Vagina (tissue), 2 donors: ENCODE measurements at places on chromosomes 4 and X. TPM values are rescaled to one million over a fixed set of nuclear protein-coding genes. Genes with fewer than 3 reads are reported as not detected.

The PNMA6A gene
- 1.2 TPM for total RNA-seq

DNA sequence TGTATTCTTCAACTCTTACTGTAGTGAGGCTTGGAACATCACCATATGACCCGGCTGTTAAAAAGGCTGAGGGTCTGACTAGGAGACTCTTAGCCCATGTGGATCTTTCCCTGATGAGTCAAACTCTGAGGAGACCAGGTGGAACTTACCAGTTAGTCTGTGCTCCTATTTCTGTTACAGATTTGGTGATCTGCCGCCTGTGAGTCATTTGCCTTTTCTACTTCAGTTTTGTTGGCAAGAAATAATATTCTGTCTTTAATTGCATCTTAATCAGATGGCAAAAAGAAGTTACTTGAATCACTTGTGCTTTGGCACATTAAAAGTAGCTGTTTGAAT is 48.4 kb downstream of the MTM1 start:
- DNase-seq, result no peak
- H3K36me3 ChIP-seq, result peaks cover 8% of the 10 kb centered on the region
- no peak overlapping the region for H3K4me3 ChIP-seq
- H3K4me1 ChIP-seq, result no peaks in the 10 kb centered on the region
- H3K27ac ChIP-seq, result no peak overlapping the region
- no peaks in the 10 kb centered on the region for H3K27me3 ChIP-seq

GRCh38 chrX:44274096-44274495 is 69.4 kb downstream of the EFHC2 start:
- DNase-seq, result no peak
- no peaks in the 10 kb centered on the region for H3K36me3 ChIP-seq
- H3K4me1 ChIP-seq, result no peaks in the 10 kb centered on the region
- no peak overlapping the region for H3K4me3 ChIP-seq
- no peaks in the 10 kb centered on the region for H3K27me3 ChIP-seq

DNA sequence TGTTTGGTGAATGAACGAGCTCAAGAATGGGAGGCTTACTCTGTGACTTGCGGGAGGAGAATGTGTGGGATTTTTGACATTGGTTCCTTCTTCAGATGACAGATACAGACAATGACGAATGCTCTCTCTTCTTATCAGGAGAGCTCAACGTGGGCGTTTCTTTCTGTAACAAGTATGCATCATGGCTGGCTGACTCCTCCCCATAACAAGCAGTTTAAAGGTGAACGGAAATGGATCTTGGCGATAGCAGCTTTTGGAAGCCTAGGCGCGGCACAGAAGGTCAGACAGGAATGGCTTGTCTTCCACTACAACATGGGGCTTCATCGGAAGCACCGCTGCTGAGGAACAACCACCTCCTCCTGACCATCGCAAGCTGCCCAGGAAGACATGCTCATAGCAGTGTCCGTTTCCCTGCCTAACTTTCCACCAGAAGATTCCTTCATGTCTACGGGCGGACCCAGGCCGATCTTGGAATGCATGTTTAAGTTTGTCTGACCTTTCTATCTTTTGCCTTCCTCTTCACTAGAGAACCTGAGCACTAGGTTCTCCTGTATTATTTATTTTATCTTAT is 18.3 kb upstream of the ACSL1 start:
- H3K36me3 ChIP-seq, result no peaks in the 10 kb centered on the region
- no peak overlapping the region for H3K27ac ChIP-seq
- H3K27me3 ChIP-seq, result no peaks in the 10 kb centered on the region
- peaks cover 8% of the 10 kb centered on the region for H3K4me1 ChIP-seq

GRCh38 chrX:149365552-149365951 is 139.6 kb downstream of the IDS start:
- H3K36me3 ChIP-seq, result no peaks in the 10 kb centered on the region
- H3K4me1 ChIP-seq, result no peaks in the 10 kb centered on the region
- DNase-seq, result no peak
- no peak overlapping the region for H3K4me3 ChIP-seq
- no peaks in the 10 kb centered on the region for H3K27me3 ChIP-seq

DNA sequence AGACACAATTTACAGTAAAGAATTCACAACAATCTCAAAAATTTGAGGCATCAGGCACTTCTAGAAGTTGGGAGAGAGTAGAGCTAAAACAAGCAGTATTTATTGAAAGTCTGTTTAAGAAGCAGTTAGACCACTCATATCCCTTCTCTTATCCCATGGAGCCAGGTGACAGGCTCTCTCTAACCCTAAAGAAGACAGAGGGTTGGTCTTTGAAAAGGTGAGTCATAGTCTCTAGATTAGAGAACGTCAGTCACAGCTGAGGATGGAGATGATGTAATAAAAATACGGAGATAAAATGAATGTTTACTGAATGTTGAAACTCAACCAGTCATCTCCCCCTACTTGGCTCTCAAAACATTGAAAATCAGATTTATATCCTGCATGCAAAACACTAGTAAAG is 223.8 kb downstream of the CHIC2 start:
- DNase-seq, result no peak
- H3K27me3 ChIP-seq, result no peaks in the 10 kb centered on the region
- H3K27ac ChIP-seq, result no peak overlapping the region
- no peaks in the 10 kb centered on the region for H3K4me1 ChIP-seq

The DMD gene
- 25.8 TPM for total RNA-seq
